ENCODE measurements at places on chromosomes 11 and 22. TPM values are rescaled to one million over a fixed set of nuclear protein-coding genes. Genes with fewer than 3 reads are reported as not detected.

DNA sequence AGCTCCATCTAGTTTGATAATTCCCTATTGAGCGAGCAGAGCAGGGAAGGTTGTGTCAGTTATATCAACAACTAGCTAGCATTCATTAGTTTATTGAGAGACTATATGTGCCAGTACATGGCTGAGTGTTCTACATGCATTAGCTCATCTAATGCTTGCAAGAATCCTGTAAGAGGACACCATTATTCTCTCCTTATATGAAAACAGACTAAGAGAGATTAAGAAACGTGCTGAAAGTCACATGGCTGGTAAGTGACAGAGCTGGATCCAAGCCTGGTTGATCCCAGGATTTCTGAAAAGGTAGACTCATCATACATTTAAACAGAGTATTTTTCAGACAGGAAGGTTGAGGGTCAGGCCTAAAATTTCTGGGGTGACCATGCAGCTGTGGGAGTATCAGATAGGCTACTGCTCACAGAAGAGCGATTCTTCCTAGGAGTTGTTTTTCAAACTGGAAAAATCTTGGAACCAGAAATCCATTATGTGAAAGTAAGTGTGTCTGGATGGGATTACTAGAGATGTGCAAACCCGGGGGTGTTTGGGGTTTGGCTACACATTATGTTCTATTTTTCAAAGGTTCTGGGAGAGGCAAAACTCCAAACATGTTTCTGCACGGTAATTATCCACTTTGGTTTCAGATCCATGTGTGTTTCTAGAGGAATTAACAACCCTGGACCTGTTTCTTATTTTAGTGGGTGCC, 213.3 kb downstream of the FAM76B start:
- DNase-seq: no peak

The SMIM35 gene
- not detected for total RNA-seq

- DNase-seq: no peak
These were observed 198.4 kb downstream of the MAML2 start for GRCh38 chr11:96144553-96144952.

The CDC42EP2 gene
- total RNA-seq: 11.7 TPM

DNA sequence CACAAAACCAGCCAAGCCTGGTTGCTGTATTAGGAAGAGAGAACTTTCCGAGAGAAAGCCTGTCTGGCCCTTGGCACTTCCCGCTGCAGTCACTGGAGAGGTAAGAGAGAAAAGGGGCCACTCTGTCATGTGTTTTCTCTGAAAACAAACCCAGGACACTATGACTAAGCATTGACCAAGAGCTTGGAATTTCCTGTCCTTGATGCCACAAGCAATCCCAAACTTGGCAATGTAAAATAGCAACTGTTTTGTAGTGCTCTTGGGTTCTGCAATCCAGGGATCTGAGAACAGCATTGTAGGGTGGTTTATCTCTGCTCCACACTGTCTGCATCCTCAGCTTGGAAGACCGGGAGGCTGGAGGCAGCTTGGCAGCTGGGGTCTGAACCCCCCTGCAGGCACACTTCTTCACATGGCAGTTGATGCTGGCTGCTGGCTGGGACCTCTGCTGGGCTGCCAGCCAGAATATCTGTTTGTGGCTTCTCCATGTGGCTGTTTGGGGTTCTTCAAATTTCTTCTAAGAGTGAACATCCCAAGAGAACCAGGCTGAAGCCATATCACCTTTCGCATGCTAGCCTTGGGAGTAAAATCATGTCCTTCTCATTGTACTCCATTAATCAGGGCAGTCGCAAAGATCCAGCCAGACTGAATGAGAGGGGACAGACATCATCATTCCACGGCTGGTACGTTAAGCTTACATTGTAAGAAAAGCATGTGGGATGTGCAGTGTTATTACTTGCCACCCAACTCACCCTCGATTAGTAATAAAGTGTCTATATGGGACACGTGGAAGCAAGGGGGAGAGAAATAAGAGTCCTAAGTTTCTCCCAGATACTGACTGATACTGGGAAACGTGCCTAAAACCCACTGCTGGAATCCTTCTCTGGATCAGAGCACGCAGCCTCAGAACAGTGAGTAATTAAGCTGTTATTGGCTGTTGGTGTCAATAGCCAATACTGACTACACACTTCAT, 537.4 kb upstream of the B3GAT1 start:
- DNase-seq: no peak

DNA sequence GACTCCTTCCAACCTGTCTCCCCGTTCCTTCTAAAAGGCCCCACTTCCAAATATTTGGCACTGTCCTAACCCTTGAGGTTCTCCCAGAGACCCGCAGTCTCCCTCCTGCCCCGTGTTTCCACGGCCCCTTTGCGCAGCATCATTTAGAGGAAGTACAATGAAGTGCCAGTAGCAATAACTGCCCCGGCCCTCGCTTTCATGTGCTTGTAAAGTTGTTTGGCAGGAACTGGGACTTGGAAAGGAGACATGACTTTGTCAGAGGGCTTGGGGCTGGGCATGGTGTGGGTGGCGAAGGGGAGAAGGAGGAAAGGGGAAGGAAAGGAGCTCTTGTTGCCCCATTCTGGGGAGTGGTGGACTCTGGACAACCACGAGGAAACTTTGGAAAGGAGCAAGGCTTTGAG, 2.6 kb downstream of the CD44 start:
- no peak for DNase-seq

GRCh38 chr11:87866951-87867350, 308.3 kb downstream of the RAB38 start:
- no peak for DNase-seq

DNA sequence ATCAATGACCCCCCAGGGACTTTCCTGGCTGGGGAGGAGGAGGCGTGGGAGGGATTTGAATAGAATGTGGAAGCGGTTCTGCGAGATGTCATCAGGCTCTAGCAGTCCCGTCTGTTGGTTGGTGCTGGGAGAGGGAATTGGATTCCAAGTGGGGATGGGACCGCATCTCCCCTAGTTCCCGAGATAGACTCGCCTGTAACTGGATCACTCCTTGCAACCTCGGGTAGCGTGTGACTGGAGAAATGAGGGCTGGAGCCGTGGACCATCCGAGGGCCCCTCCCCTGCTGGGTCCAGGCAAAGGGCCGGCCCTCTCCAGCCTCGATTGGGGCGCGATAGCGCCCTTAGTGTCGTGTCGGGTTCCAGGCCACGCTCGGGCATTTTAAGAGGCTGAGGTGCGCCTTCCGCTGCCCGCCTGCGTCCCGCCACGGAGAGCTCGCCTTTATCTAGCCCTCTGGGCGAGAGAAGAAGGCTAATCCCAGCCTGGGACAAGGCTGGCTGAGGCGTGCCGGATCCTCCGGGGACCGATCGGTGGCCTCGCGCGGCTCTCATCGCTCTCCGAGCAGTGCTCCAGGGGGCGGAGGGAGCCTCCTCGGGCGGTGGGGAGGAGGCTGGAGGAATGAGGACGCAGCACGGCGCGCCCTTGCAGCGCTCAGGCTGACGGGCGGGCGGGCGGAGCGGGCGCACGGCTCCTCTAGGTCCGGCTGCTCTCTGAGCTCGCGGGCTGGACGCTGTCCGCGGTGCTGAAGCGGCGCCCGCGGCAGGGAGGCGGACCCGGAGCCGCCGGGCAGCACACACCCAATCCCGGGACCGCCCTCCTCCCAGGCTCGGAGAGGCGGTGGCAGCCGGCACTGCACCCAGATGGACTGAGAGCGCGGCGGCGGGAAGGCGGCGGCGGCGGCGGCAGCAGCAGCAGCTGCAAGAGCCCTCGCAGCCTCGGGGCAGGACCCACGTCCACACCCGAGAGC, 107.8 kb downstream of the OSBP2 start:
- DNase-seq: peak; percentile 80

DNA sequence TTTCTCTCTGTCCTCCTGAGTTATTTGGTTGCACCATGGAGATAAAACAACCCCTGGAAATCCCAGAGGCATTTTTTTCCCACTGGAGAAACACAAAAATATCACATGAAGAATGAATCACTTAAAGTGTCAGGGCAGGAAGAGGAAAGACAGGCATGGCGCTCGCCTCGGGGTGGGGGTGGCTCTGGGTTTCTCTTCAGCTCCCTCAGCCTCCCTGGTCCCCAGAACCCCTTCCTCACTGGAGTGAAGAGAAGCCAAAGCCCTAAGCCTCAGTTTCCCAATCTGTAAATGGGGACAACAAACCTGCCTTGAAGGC, 938 bp downstream of the SHISAL1 start:
- no peak for DNase-seq

The CFAP300 gene
- total RNA-seq: 1.5 TPM

DNA sequence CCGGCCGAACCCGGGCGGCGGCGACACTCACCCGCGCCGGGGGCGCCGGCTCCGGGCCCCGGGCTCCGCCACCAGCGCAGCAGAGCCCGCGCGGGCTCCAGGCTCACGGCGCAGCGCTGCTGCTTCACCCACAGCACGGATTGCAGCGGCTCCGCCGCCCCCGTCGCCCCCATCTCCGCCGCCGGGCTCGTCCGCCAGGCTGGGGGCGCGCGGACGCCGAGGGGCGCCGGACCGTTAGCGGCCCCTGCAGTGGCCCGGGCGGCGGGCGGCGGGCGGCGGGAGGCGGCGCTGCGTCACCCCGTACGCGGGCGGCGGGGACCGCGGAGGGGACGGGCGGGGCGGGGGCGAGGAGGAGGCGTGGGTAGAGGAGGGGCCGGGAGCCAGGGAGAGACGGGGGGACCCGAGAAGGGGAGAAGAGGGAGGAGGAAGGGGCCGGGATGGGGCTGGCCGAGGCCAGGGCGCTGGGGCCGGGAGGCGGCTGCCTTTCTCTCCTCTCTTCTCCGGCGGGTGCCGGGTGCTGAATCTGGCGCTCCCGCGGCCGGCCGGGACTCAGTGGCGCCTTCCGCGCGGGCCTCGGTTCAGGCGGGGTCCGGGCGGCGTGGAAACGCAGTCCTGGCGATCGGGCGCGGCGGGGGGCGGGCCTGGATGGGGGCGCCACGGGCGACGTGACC, at the start of gene CERK:
Gene CERK, minus strand, starts transcription at position 277 of the 671 bp plus-strand sequence. Its CDS starts 104 bp downstream, at position 173.
- peak; percentile 74 for DNase-seq

The WT1 gene
- 0.17 TPM for total RNA-seq

GRCh38 chr11:132751516-132752250, 780.6 kb downstream of the OPCML start:
- DNase-seq: no peak

All from H1 (cell line).